ENCODE measurements at places on chromosomes 12 and 14.

DNA sequence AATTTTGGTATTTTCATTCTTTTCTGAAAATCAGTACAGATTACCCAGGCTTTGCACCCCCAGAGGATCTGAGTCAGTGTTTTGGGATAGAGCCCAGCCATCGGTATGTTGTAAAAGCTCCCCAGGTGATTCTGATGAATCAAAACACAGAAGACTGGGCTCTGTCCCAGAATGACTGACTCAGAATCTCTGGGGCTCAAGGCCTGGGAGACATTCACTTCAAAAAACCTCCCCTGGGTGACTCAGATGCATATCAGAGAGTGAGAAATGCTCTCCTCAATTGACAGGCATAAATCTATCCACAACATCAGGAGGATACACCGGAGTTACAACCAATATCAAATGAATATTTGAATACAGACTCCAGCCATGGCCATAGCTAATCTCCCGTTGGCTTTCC lies 32.6 kb downstream of the SLC35F4 start:
- DNase-seq: no peak

GRCh38 chr14:64990939-64991338 lies 4.2 kb downstream of the FNTB start:
- DNase-seq: no peak

- DNase-seq: no peak
Measured at GRCh38 chr14:61334197-61334701, 12.9 kb downstream of the PRKCH start.

- no peak for DNase-seq
Measured at GRCh38 chr12:62912644-62913043, 22.3 kb downstream of the PPM1H start.

Data from GM12864 (cell line).